ENCODE measurements at places on chromosomes 6 and 20.

GRCh38 chr20:8073024-8073832, 53.7 kb upstream of the TMX4 start:
- DNase-seq = no peak

GRCh38 chr6:33621711-33622388, 728 bp downstream of the ITPR3 start:
- no peak for DNase-seq

- no peak for DNase-seq
Observed at GRCh38 chr20:4729265-4729664, 7.6 kb downstream of the PRND start.

DNA sequence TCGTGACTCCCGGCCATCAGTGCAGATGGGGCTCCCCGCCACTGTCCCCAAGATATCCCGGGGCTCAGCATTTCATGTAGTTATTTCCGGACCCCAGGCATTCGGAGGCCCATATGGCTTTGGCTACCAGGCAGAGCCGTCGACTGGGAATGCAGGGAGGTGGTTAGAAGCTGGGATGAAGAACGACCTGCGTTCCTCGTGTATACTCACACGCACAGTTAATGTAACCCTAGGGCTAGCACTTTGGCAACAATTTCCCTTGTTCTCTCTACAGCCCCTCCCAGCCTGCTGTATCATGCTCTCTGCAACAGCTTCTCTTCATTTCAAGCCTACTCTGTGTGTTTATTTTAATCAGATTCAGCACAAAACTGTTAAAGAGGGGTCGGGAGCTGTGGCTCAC, 240.4 kb downstream of the MYLK4 start:
- DNase-seq = no peak

DNA sequence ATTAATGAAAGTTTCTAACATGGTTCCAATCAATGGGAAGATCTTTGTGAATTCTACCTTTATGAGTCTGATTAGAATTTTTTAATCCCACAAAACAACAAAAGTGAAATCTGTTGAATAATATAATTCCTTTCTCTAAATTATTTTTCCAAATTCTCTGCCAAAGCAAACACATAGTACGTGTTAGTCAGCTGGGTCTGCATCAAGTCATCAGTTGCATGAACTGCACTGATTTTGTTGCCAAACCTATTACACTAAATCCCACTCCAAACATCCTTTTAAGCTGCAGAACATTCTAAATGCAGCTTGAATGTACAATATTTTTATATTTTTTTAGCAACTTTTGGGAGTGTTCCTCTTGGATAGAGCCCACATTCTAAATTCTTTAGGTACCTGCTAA, 199.0 kb upstream of the HSF2 start:
- no peak for DNase-seq

DNA sequence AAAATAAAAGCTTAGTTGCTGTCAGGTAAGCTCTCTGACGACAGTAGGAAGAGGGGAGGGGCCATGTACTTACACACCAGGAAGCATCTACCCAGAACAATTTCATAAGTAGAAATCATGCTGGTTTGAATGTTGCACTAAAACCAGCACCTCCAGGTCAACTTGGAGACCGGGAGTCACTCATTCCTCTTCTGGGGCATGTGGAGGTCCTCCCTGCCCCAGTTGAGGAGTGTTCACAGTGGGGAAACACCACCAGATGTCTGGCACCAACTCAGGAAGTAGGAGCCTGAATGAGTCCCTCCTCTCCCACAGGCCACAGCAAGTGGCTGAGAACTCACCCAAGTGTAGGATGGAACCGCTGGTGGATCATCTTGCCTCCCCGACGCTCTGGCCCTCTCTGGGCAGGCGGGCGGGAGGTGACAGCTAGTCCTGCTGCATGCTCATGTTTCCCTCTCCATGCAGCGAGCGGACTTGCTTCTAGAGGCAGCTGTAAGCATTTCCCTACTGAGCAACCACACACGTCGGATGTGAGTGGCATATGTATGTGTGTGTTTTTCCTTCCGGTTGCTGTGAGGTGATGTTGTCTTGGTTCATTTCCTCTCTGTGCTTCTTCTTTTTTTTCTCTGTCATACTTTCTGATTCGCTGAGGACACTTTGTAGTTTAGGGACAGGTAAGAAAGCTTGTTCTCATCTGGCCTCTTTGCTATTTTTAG, 149.5 kb upstream of the NEDD9 start:
- DNase-seq = no peak

DNA sequence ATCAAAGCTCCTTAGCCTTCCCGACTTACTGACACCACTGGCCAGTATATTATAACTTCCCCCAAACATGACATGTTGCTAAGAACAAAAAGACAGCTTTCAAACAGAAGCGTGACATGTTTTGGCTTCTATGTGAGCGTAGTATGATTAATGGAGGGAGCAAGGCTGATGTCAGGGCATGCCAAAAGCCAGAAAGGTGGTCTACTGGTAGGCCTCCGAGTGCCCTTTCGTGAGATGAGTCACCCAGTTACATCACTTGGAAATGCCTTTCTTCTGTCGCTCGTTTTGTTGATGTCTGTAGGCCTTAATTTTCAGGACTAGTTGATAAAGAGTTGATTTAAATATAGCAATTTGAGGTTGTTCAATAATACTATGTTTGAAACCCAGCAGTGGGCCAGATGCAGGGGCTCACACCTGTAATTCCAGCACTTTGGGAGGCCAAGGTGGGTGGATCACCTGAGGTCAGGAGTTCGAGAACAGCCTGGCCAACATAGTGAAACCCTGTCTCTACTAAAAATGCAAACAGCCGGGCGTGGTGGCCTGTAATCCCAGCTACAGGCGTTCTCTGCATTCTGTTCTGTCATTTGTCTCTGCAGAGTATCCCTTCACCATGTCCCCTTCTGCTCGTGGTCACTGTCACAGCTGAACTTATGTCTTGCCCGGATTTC, 53.3 kb downstream of the CNKSR3 start:
- DNase-seq = no peak

GRCh38 chr6:100202417-100203194, 208.6 kb upstream of the MCHR2 start:
- no peak for DNase-seq

- no peak for DNase-seq
Observed at GRCh38 chr6:23403460-23403859, 722.6 kb upstream of the NRSN1 start.

DNA sequence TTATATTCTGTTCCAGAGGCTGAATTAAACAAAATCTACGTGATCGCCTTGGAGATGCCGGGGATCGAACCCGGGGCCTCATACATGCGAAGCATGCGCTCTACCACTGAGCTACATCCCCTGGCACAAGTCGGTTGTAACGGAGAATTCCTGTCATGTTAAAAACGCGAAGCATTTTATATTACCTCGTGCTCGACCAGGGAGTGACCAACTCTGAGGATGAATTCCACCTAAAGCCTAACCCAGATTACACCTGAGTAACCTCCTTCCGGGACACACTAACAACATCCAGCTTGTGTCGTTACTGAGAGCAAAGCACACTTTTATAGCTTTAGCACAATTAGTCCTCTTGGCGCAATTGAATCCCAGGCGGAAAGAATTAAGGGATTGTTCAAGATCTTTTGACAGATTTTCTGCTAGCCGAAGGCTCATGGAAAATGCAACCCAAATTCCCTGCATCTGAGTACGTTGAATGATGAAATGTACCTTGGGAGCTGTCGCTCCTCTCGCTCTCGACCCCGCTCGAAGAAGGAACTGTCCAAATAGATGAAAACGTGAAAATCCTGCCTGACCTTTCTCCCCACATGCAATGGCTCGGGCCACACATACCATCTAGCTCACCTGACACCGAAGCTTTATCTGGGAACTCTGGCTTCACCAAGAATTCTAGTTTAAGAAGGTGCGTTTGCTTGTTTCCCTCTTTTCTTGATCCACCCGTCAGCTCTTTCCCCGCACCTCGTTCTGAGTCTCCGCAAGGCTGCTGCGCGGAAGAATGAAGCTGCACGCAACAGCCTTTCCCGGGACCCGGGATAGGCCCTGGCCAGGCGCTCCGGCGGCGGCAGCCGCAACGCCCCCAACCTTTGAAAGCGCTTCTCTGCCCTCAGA, 148.3 kb downstream of the GPX5 start:
- DNase-seq = no peak

DNA sequence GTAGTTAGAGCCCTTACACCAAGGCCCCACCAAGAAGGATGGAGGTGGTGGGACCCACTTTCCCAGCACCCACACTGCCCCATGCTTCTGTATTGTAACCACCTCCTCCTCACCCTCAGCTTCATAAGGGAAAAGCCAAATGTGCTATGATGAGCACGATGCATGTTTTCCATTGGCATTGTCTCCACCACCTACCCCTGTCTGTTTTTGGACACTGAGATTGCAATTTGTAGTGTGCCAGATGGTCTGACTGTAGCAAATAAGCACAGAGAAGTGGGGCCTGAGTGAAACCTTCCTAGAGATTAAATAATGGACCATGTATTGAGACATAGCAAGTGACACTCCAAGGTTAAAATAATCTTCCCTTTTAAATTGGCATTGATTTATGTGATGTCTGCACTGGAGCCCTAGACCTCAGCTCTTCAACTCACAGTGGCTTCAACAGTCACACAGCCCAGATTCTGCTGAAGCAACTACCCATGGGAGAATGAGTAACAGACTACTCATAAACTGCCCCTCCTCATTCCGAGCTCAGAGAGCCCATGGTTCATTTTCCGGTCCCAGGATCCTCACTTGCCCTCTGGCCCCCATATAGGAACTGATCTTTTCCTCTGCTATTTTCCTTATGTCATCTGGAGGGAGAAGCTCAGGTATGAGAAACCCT, 177.9 kb downstream of the COL9A1 start:
- no peak for DNase-seq

DNA sequence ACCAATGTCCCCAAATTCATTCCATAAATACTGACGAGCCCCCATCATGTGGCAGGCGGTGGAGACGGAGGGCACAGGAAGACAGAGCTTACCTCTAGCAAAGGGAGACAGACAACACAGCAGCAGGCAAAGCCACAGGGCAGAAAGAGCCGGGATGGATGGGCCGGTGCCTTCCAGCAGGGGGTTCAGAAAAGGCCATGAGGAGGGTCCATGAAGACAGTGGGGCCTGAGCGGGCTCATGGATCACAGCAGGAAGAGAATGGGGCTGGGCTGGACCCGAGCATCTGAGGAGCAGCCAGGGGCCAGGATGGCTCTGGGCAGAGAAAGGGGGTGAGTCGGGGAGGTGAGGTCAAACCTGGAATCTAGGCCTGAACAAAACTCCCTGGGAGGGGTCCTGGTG, 42.0 kb downstream of the PREX1 start:
- DNase-seq = no peak

- no peak for DNase-seq
Observed at GRCh38 chr6:36314221-36315014, 22.3 kb downstream of the BNIP5 start.

DNA sequence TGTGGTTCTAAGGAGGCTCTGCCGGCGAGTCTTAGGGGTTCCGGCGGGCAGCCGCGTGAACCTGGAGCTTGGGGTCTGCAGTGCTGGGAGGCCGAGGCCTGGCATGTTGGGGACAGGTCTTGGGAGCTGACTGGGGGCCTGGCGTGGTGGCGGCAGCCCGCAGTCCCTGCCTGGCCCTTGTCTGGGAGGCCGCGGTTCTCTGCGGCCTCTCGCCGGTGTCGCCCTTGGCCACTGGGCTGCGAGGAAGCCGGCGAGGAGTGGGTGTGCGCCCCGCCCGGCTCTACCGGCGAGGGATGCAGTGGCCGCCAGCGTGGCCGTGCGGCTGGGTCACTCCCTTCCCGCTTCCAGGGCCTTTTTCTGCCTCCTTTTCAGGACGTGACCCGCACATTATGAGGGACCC, 36.3 kb downstream of the IGF2R start:
- no peak for DNase-seq

- no peak for DNase-seq
Observed at GRCh38 chr6:151001387-151002056, 136.0 kb downstream of the MTHFD1L start.

DNA sequence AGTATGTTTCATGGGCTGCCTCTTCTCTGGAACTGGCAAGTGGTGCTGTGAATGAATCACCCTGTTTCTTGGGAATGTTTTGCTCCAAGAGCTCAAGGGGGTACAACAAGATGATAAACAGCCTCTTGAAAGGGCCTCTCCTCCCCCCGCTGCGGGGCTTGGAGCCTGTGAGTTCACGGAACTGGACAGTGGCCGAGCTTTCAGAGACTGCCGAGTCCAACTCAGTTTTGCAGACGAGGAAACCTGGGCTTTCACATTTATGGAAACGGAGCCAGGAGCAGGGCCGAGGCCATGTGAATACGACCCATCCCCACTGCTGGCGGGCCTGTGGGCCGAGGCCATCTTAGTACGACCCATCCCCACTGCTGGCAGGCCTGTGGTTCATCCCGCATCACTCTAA, 18.2 kb upstream of the SRC start:
- DNase-seq = no peak

Data from C1 segment of cervical spinal cord (tissue), 14 donors.